ENCODE measurements at places on chromosomes 2 and 18.

DNA sequence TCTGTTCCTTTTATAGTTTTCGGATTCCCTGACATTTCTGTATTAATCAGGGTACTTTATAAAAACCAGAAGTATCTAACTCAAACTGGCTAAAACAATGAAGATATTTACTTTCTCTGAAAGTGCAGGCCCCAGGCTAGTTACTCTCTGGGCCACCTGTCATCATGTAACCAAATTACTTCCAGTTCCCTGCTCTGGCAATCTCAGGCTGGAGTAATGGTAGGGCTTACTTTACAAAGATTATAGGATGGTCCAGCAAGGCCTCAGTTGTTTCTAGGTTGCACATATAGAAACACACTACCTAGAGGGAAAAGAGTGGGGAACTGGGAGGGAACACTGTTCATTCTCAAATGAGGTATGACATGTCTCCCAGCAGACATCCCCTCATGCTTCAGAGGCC is 74.8 kb downstream of the CHST9 start:
- DNase-seq, result no peak

DNA sequence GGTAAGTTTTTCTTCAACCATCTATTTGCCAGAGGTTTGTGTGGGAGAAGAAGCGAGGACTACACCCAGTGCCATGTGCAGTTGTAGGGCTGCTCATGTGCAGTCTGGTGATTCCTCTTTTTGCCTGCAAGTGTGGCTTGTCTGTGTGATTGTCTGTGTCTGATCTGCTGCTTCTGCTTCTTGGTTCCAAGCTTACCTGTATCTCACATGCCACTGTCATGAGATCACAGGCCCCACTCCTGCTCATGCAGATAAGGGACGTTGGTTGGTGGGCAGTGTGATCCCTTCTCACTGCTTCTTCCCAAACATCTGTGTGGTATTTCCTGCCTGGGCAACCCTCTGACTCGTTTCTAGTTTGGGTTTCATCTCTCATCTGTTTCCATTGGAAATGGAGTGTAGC is 27.1 kb downstream of the RRM2 start:
- no peak for DNase-seq

- DNase-seq, result no peak
These were observed 8.9 kb downstream of the LAPTM4A start for GRCh38 chr2:20042531-20042930.

- DNase-seq, result no peak
These were observed 1.4 kb downstream of the CLUL1 start for GRCh38 chr18:598124-598589.

GRCh38 chr2:46800218-46800617 is 115.4 kb downstream of the MCFD2 start:
- no peak for DNase-seq

DNA sequence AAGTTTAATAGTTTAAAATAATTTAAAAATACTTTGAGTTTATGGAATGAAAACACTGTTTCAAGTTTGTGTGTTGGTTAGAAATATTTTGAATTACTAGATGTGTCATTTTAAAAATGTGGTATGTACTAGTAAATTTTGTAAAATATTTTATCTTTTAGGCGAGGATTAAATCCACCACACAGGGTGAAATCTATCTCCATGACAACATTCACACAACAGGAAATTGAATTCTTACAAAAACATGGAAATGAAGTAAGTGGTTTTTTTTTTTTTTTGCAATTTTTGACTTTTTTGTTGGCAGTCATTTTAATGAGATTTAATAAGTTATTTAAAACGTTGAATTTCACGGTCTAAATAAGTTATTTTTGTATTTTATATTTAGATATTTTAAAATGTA is 19.4 kb downstream of the AGFG1 start:
- DNase-seq, result no peak

- no peak for DNase-seq
These were observed 5.4 kb upstream of the MREG start for GRCh38 chr2:216018709-216019108.

GRCh38 chr2:102412199-102412598 is 10.8 kb upstream of the IL18RAP start:
- no peak for DNase-seq

DNA sequence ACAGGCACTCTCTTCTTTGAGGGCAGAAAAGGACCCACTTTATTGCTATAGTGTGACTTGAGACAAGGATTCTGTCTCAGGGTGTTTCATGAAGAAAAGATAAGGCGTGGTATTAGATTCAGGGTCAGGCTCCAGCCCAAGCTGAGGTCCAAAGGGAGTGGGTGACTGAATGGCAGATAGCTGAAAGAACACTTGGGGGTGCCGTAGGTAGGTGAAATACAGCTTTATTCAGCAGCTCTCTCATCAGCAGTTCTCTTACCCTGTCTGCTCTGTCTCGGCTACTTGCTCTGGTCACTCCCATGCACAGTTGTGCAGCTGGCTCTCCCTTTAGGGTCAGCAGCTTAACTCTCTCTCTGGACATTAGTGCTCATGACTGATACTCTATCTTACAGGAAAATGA is 379.9 kb downstream of the LPIN1 start:
- DNase-seq, result no peak

DNA sequence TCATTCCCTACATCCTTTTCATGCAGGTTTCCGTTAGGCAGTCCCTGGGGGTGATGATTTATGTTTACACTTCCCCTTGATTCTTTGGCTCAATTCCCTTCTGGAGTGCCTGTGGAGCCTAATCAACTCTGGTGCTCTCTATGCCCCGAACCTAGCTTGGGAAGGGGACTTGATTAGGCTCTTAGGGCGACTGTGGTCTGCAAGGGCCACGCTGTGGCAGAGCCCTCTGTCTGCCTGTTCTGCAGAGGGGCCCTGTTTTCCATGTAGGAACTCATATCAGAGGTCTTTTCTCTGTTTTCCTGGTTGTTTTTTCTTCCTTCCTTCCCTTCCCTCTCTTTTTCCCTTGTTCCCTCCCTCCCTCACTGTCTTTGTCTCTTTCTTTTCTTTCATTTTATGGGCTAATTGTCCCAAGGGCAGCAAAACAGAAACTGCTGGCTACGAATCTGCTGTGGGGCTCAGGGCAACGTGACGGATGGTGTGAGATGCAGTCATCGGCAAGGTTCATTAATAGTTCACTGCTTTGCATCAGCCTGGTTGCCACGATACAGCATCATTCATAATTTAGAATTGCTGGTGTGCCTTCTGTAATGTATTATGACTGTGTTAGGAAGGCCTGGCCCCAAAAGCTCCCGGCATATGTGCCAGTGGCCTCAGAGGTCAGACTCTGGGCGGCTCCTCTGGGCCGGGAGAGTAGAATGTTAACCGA is 134.5 kb downstream of the NAPG start:
- no peak for DNase-seq

DNA sequence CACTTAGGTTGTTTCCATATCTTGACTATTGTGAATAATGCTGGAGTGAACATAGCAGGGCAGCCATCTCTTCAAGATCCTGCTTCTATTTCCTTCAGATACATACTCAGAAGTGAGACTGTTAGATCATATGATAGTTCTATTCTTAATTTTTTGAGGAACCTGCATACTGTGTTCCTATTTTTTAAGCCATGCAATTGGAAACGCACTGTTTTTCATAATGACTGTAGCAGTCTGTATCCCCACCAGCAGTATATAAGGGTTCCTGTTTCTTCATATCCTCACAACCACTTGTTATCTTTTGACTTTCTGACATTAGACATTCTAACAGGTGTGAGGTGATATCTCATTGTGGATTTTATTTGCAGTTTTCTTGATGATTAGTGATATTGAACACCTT is 15.5 kb downstream of the NEURL3 start:
- no peak for DNase-seq

DNA sequence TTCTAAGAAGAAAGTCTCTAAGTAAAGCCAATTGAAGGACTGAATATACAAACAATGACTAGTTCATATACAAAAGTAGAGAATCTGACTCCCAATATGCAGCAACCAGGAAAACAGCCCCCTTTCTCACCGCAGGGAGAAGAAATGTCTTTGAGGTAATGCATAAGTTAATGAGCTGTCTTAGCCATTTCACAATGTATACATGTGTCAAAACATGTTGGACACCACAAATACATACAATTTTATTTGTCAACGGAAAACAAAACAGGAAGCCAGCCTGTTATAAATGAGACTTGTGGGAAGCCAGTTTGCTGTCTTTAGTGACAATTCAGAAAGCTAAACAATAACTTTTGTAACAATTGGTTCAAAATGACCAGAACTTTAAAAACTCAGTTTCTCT is 389.2 kb downstream of the CBLN2 start:
- no peak for DNase-seq
